ENCODE measurements at places on chromosomes 2 and 18.
A peak's percentile ranks its signal among the peaks of the same experiment; 100 is the strongest.

GRCh38 chr18:55031576-55031975 lies 72.3 kb upstream of the CCDC68 start:
- no peak for DNase-seq

- no peak for DNase-seq
These were observed 113.7 kb upstream of the SPRED2 start for GRCh38 chr2:65545837-65546805.

DNA sequence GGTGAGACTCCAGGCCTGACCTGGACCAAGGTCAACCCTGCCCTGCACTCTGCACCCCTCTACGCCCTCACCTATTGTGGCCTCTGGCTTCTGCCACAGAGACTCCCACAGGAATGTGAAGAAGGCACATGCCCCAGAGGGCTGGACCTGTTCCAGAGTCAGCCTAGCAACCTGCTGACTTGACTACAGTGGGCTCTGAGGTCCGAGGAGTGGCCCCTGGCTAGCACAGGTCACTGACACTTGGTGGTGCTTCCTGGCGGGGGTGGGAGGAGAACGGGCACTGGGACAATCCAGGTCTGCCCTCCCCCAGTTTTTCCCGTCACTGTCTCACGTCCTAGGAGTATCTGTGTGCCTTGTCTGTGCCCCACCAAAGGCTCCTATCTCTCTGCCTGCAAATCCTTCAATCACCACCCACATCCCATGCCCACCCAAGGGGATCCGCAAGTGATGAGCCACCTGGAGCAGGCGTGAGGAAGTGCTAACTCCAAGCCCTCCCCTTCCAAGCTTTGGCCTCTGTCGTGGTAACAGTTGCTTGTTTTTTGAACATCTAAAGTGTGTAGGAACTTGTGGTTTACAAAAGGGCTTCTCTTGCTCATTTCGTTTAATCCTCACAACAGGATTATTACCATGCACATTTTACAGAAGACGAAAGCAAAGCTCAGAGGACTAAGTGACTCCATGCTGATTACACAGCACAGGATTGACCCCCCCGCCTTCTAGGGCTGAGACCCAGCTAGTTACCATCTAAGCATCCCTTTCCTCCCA lies 86.2 kb downstream of the MCFD2 start:
- DNase-seq: no peak

GRCh38 chr2:31886700-31887099 lies 124.1 kb downstream of the MEMO1 start:
- DNase-seq: peak; percentile 7

- DNase-seq: peak; percentile 22
These were observed 267.4 kb downstream of the PHLPP1 start for GRCh38 chr18:62982600-62983251.

DNA sequence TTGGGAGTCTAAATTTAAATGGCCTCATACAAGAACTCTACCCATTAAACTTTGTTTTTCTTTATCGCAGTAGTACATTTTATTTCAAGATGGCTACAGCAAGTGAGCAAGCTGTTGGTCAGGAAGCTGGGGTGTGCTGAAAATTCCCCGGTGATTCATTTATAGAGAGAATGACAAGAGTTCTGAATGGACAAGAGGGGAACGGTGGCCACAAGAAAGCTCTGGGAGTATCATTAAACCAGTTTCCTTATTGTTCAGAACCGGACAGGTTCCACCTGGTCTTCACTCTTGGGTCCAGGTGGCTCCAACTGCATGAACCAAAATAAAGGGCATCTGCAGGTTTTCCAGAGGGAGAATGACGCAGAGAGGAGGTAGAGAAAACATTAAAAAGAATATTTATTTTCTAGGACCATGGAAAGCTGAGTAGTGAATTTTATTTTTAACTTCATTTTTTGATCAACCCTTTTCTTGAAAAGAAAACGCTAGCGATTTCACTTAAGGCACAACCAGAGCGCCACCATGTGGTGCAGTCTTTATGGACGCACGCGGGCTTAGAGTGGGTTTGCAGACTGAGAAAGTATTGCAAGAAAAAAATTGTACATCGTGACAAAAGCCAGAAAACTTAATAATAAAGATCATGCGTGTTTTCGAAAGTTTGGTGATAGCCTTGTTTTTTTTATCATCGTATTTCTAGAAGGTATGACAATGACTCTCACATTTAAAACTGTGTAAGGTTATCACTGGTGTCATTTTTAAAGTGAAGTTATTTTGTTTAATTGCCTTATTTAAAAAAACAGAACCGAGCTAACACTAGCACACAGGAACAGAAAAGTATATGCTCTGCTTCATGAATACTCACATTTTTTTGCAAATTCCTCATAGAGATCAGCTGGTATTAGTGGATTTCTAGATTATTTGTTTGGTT lies 97.9 kb upstream of the NOL4 start:
- peak; percentile 41 for DNase-seq

GRCh38 chr2:46992776-46993175 lies 77.2 kb upstream of the MCFD2 start:
- DNase-seq: no peak

- no peak for DNase-seq
These were observed 371.1 kb upstream of the ID2 start for GRCh38 chr2:8310557-8311455.

GRCh38 chr2:190781604-190782198 lies 98.9 kb upstream of the GLS start:
- DNase-seq: peak; percentile 26

GRCh38 chr2:36672199-36672598 lies 24.3 kb upstream of the VIT start:
- no peak for DNase-seq

DNA sequence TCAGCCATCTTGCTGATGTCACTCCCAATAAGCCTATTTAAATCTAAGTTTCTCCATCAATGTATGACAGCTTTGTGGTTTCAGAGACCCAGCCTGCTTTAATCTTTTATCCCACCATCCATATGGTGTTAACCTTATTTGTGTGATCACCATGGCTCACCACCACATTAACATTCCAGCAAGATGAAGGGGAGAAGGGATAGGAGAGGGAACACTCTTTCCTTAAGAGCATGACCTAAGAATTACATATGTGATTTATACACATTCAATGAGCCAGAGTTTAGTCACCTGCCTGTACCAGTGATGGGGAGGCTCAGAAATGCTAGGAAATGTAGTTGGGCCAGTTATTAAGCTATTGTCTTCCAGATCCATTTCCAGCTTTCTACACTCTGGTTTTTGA lies 44.5 kb upstream of the CHN1 start:
- no peak for DNase-seq

- DNase-seq: no peak
These were observed 43.5 kb downstream of the SPTBN1 start for GRCh38 chr2:54499661-54500060.

- no peak for DNase-seq
These were observed 48.0 kb downstream of the COA5 start for GRCh38 chr2:98560256-98560771.

DNA sequence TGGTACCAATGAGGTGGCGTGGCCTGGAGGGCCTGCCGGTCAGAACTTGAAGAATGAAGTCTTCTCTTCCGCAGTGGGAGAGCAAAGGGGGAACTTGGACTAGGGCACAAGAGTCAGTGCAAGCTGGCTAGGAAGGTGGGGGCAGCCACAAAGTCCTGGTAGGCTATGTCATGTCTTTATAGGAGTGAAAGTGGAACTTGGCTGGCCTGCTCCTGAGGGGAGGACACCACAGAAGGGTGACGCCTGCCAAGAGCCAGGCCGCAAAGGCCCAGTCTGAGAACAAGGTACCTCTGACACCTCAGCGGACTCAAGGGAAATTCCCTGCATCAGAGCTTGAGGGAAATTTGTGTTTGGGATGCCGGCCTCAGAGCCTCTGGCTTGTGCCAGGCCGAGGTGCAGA lies 32.2 kb upstream of the MAP3K20 start:
- DNase-seq: no peak

GRCh38 chr2:191618046-191618780 lies 59.7 kb upstream of the NABP1 start:
- DNase-seq: no peak

GRCh38 chr2:17637131-17637906 lies 96.8 kb downstream of the VSNL1 start:
- no peak for DNase-seq

- no peak for DNase-seq
These were observed 45.3 kb downstream of the DGKD start for GRCh38 chr2:233399306-233400225.

DNA sequence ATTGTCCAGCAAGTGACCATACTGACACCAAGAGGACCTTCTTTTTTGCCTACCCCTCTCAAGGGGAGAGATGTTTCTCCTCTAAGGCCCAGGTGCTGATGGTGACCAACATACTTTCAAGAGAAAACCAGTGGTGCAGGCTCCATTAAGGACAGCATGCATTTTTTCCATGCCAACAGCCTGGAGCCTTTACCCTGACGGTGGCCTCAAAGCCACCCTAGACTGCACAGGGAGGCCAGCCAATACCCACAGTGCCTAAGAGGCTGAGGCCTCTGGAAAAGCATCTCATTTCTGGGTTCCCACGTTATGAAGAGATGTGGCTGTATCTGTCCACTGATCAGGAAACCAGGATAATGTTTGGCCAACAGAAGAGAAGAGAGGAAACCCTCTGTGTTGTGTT lies 19.3 kb downstream of the SPRED2 start:
- no peak for DNase-seq

DNA sequence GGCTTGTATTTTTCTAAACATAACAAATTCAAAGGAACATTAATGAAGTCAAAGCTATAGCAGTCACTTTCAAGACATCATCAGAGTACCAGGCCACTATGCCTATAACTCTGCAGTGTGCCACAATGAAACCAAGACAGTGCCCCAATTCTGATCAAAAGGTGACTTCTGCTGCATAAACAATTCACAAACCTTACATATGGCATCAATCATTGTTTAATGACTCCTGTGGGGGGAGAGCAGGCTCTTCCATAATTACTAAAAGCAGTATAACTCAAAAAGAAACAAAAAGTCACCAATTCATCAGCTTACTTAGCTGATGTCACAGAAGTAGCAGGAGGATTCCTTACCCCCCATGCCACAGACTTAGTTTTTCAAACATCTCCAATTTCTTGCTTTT lies 15.5 kb downstream of the LPIN2 start:
- no peak for DNase-seq

GRCh38 chr2:105777031-105777482 lies 32.3 kb downstream of the NCK2 start:
- no peak for DNase-seq

DNA sequence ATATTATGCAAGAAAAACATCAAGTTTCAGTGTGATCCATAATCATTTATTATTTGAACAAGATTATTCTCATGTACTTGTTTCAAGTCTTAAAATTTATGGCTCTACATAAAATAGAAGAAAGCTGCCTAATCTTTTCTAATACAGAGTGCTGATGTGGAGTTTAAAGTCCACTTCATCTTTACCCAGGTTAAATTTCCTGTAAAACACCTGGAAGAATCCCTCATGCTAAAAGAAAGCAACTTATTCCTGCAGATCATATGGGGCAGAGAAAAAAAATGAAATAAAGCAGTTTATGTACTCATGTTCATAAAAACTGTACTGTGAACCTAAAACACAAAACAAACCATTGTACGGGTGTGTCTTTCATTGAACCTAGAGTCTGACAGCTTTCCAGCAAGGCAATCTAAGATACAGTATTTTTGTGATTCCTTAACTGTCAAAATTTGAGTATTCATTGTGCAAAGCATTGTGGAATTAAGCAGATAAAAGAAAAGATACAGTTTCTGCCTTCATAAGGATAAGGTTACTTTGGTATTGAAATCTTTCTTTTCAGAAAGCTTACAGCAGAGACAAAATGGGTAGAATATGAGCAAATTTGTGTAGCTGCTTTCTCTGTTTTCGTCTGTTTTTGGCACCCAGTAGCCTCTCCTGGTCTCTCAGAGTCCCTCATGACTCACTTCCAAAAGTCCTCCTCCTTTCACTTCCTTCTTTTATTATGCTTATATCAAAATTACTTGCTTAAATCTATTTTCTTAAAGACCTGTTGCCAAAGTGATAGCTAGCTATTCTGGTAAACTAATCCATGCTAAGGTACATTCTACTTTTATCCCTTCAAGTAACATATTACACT lies 26.9 kb upstream of the GLS start:
- no peak for DNase-seq

DNA sequence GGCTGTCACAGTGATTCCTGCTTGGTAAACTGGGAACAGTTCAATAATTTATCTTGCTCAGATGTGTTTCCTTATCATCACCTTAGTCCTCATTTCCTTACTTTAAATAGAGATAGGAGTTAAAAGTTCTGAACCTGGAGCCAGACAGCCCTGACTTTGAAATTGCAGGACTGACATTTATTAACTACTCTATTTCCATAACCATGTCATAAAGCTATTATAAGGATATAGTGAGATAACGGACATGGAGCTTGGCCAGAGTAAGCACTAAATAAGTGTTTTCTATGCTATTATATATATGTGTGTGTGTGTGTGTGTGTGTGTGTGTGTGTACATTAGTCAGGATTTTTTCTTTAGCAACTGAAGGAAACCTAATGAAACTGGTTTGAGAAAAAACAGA lies 13.1 kb downstream of the NT5DC4 start:
- no peak for DNase-seq

DNA sequence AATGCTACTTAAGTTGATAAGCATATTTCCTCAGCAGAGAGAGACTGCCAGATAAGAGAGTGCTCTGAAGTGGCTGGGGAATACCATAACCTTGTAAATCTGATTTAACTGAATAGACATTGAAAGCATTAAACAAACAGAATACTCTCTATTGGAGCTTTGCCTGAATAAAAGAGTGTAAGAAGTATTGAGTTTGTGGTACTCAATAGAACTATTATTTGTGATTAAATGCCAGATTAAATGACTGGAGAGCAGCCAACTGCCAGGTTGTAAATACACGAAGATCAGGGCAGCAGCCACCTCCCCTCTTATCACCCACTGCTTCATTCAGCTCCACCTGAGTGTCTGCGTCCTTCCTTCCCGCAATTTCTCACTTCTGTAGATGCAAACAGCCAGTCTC lies 373.6 kb downstream of the DCDC2C start:
- DNase-seq: no peak

DNA sequence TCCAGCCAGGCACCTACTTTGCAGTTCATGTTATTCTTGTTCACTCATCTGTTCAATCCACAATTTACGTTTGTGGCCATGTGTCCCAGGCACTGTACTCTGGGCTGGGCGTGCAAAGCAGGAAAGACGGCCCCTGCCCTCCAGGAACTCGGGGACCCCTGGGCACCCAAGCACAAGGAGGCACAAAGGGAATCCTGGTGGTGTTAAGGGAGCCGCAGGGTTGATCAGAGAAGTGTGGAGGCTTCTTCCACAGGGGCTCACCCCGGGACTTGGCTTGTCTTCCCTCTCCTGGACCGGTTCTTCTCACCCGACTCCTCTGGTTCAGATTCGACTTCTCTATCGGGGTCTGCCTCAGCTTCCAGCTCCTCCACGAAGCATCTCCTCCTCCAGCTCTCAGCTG lies 230.5 kb downstream of the BCL2 start:
- DNase-seq: no peak

- DNase-seq: no peak
These were observed 98.2 kb downstream of the SOCS6 start for GRCh38 chr18:70387027-70387426.

GRCh38 chr18:69916412-69916811 lies 31.3 kb downstream of the CD226 start:
- DNase-seq: no peak

- DNase-seq: no peak
These were observed 917 bp downstream of the MPPE1 start for GRCh38 chr18:11906926-11907874.

- DNase-seq: no peak
These were observed 40.7 kb upstream of the LBH start for GRCh38 chr2:30190637-30191036.

GRCh38 chr2:64488050-64488974 lies 34.4 kb downstream of the LGALSL start:
- DNase-seq: peak; percentile 43

GRCh38 chr2:216583147-216583546 lies 50.1 kb upstream of the IGFBP2 start:
- no peak for DNase-seq
